Small intestine (tissue), 16 donors: ENCODE measurements at places on chromosomes 7 and 10. TPM values are rescaled to one million over a fixed set of nuclear protein-coding genes. Genes with fewer than 3 reads are reported as not detected.

The MKI67 gene
- 0.45 TPM for polyA plus RNA-seq

GRCh38 chr7:42961170-42961569 is 29.0 kb downstream of the MRPL32 start:
- DNase-seq, result no peak

The NCF1 gene
- 3.6 TPM for polyA plus RNA-seq

GRCh38 chr7:122136078-122136477 is 8.0 kb downstream of the AASS start:
- no peak for DNase-seq

DNA sequence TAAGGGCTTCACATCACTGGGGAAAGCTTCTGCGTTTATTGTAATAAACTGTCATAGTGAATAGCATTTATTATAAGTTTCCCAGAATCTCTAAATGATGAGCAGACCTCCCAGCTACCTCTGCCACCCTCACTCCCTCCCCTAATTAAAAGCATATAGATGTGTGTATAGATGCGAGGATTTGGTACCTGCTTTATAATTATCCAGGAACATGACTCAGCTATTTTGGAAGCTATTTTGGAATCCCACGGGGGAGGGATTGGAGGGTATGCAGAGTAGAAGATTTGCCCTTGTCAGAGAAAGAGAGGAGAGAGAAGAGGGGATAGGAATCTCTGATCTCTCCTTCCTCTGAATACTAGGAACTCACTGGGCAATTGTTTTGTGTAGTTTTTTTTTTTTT is 455.3 kb downstream of the ADRA2A start:
- no peak for DNase-seq

GRCh38 chr10:22324413-22324812 is 3.5 kb downstream of the BMI1 start:
- DNase-seq, result no peak

The MLXIPL gene
- 208 TPM for polyA plus RNA-seq

GRCh38 chr10:15228426-15228825 is 59.9 kb upstream of the NMT2 start:
- DNase-seq, result no peak

DNA sequence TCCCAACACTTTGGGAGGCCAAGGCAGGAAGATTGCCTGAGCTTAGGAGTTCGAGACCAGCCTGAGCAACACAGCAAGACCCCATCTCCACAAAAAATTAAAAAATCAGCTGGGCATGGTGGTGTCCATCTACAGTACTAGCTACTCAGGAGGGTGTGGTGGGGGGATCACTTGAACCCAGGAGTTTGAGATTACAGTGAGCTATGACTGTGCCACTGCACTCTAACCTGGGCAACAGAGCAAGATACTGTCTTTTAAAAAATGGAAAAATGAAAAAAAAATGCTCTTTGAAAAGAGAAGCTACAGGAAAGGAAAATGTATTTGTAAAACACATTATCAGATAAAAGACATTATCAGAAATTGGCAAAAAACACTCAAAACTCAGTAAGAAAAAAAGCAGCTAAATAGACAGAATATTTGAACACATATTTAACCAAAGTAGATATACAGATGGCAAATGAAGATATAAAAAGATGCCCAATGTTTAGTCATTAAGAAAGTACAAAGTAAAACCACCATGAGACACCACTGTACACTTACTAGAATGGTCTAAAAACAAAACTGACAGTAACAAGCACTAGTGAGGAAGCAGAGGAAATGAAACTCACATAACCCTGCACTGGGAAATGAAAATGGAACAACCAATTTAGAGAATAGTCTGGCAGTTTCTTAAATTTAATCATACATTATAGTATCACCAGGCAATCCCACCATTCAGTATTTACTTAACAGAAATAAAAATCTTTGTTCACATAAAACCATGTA is 40.5 kb downstream of the NRBF2 start:
- DNase-seq, result no peak

GRCh38 chr10:48939790-48940325 is at the start of gene LRRC18:
Gene LRRC18 (minus strand): TSS chr10:48939840. CDS start chr10:48914155, 25,685 bp downstream.
- DNase-seq, result no peak

The CTAGE15 gene
- 0.89 TPM for polyA plus RNA-seq

GRCh38 chr10:63866747-63867140 is 345.5 kb downstream of the REEP3 start:
- DNase-seq, result no peak

DNA sequence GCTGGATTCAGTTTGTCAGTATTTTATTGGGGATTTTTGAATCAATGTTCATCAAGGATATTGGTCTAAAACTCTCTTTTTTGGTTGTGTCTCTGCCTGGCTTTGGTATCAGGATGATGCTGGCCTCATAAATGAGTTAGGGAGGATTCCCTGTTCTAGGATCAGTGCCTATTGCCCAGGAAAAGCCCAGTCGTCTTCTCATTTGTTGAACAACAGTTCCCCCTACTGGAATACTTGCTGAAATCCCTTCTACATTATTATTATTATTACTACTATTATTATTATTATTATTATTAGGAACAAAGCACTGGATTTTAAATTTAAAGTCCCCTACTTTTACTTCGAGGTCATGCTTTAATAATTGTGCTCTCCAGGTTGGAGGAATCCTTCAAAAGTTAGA is 528.9 kb downstream of the MAGI2 start:
- peak; percentile 19 for DNase-seq

The MMD2 gene
- polyA plus RNA-seq, result 0.12 TPM

The CHRM2 gene
- 0.49 TPM for polyA plus RNA-seq

- DNase-seq, result no peak
Observed at GRCh38 chr10:95031656-95032055, 37.6 kb downstream of the CYP2C8 start.

DNA sequence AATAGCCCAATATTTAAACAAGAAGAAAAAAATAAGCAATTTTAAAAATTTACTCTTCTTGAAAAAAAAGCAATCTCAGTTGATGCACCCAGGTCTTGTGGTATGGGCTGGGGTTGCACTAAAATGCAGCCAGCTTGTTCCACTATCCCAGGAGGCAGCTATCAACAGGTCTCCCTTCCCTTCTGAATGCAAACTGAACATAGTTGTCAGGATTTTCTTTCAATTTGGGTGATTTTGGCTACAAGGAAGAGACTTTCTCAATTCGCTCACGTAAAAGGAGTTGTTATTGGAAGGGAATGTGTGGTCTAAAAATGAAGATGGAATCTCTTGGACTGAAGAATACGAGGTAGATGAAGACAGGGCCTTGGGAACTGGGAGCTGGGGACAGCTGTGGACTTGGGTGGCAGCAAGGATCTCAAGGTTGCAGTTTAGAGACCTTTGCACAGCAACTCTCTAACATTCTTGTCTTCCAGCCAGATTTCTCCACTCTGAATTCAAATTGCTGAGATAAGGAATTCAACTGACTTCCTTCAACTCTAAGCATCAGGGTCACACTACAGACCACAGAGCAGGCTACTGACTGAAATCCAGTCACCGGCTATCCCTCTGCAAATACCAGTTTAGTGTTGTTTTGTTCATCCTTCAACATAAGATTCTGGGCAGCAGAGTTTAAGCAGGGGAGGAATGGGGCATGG is 3.1 kb upstream of the TMEM26 start:
- DNase-seq, result peak; percentile 71

- DNase-seq, result no peak
Observed at GRCh38 chr7:4195660-4196059, 486.4 kb upstream of the FOXK1 start.

The NEUROD6 gene
- polyA plus RNA-seq, result not detected

DNA sequence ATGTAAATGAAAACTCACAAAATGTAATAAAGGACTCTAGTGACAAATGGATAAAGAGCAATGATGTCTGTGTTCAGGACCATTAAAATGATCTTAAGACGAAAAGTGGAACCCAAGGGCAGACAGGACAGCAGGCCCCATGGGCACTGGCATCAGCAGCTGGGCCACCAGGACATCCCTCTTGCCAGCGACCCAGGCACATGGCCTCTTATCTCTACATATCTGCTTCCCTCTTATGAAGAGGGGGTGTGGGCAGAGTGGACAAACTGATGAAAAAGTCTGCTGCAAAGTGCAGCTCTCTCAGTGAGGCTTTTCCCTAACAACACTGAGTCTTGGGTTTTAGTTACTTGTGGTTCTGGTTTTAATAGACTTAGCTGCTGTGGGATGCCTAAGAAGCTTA is 44.8 kb upstream of the ANKRD1 start:
- no peak for DNase-seq

GRCh38 chr7:91918356-91918755 is 22.3 kb upstream of the AKAP9 start:
- no peak for DNase-seq

DNA sequence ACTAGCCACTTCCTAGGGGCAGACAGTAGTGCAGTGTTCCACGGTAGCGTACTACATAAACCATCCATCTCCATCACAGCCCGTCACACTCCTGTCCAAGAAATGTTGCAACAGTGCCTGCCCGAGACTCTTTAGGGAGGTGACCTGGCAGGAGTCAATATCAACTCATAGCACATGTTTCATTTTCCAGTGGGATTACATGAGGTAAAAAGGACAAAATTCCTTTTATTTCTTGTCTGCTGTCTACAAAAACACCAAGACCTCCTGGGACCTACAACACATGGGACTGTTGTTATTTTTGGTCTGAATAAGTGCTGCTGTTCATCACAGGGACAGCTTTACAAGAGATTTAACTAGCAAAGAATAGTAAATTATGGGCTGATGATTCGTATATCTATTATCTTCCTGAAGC is 99.9 kb downstream of the MPP7 start:
- no peak for DNase-seq

The TLX1 gene
- polyA plus RNA-seq, result 2.7 TPM

The CYP2C19 gene
- polyA plus RNA-seq, result 22.2 TPM

The FRMD4A gene
- 10.0 TPM for polyA plus RNA-seq
